ENCODE measurements at places on chromosomes 6 and 20. TPM values are rescaled to one million over a fixed set of nuclear protein-coding genes. Genes with fewer than 3 reads are reported as not detected.

DNA sequence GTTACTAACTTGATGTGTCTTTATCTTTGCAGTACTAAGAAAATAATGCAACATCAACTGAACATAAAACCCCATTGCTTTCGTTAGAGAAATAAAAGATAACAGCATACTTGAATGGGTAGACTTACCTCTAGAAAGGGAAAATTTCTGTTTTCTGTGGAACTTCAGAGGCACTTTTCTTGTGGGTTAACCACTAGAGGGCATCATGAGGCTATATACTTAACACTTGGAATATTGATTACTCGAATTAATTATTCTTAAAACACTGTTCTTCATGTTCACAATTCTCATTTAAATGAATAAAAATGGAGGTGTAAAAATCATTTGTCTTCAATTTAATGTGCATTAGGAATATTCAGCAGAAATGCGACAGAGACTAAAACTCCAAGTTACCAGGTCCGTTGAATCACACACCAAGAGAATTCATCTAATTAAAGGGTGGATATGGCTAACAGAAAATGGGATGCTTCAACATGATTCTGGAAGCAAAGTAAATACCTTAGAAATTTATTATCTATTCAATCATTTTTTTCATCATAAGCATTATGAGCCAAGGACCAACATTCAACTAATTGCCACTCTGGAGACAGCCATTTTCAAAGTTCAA is 330.8 kb upstream of the PREP start:
- DNase-seq, result no peak

The LGSN gene
- not detected for total RNA-seq

The DNAAF9 gene
- total RNA-seq, result 11.8 TPM

DNA sequence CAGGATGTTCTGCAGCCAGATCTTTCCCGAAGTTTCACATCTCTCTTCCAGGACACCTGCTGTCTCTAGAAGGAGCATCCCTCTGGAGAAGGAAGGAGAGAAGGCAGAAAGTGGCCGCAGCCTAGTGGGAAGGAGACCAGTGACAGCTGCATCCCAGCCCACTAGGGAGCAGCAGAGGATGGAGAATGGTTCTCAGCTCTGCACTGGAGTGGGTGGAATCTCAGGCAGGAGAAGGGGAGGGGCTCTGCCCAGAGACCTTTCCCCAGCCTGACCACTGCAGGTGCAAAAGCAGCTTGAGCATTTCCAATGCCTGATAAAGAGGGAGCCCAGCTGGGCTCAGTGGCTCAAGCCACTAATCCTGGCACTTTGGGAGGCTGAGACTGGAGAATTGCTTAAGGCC is 32.3 kb downstream of the NCR2 start:
- DNase-seq, result no peak

DNA sequence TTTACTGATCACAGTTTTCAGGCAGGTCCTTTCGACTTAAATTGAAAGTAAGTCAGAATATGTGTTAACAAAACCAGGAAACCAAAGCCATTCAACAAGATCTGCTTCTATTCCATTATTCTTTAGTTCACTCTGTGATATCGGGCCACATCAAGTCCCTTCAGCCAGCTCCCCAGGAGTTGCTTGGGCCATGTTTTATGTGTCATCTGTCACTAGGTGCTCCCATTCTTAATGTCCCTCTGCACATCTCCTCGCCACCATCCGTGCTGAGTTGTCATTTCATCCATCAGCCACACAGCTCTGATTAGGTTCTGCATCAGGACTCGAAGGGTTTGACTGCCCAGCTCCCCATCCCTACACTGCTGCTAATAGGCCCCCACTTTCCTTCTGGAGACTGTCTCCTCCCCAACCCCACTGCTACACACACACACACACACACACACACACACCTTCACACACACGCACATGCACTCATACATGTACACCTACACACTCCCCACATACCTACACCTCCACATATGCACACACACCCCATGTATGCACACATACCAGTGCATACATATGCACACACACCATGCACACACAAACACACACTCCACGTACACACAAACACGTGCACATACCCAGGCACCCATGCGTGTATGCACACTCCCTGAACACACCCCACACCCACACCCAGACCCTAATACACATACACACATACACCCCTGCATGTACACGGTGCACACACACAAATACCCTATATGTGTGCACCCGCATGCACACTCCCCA is 143.3 kb upstream of the GMDS start:
- DNase-seq, result no peak

DNA sequence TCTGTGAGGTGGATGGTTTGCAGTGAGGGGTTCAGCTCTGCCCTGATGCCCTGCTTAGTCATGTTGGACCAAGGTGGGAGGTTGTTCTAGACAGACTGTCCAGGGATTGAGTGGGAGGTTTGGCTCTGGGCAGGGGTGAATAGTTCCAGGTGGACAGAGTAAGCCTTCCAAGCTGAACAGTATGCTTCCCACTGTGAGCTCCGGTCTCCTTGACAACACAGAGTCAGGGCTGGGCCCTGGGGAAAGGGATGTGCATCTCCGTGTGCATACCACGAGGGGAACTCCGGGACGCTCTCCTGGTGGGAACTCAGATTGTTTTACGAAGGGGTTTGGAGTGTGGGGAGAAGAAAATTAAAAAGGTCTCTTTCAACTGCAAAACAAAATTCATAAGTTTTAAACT is 174.7 kb downstream of the DHX35 start:
- DNase-seq, result no peak

- DNase-seq, result no peak
Observed at GRCh38 chr6:37036146-37036545, 30.7 kb downstream of the FGD2 start.

DNA sequence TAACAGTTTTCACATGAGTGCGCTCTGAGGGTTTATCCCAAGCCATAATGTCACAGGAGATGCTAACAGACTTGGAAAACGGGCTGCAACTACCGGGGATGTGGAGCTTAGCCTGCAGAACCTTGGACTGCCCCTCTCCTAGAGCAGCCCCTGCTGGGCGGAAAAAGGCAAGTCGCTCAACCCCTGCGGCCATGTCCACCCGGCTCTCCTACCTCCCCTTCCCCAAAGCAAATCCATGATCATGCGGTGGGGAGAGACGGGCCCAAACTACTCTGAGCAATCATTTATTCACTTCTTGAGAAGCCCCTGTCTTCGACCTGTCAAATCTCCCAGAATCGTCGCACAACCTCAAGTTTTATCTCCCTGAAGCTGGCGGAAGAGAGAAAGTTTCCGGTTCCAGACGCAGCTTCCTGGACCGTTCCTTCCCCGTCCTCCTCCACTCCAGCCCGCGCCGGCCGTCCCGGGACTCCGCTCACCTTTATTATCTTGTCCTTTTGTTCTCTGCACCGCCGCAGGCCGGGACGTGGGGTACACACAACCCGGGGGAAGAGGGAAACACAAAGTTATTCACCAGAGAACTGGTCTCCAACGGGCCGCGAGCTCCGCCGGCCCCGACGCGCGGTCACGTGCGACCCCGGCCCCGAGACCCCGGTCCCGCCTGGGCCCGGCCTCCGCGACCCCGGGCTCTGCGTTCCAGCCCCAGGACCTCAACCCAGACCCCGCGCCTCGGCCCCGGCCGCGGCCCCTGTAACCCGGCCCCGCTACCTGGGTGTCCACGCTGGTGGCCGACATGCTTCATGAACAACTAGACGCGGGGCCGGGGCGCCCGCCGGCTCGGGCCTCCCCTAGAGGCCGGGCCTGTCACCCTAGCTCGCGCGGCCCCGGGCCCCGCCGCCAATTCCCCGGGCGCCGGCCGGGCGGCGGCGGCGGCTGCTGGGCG is 560 bp downstream of the YTHDF1 start:
- no peak for DNase-seq

DNA sequence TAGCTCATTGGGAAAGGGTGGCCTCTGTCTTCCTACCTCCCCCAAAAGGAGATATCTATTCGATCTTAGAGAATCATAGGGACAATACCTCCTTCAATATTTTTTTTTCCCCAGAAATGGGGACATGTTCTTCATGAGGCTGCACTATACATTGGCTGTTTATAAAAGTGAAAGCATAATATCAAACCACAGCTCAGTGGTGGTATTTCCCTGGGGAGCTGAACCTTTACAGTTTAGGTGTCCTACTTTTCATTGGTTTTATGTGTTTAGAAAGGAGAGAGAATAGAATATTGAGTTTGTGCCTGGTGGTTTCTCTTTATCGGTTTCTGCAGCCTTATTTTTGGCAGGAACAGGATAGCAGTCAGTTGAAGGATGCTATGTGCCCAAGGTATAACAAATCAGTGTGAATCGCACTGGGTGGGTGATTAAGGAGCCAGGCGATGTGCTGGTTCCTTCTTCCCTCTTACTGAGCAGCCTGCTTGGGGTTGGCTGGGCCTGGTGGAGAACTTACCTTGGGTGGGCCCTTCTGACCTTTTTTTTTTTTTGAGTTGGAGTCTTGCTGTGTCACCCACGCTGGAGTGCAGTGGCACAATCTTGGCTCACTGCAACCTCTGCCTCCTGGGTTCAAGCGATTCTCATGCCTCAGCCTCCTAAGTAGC is 25.2 kb downstream of the UST start:
- no peak for DNase-seq

The LRRN4 gene
- 71.2 TPM for total RNA-seq

- DNase-seq, result no peak
Observed at GRCh38 chr20:24445510-24446170, 23.8 kb upstream of the SYNDIG1 start.

GRCh38 chr6:163122365-163122764 is 292.2 kb upstream of the QKI start:
- DNase-seq, result no peak

DNA sequence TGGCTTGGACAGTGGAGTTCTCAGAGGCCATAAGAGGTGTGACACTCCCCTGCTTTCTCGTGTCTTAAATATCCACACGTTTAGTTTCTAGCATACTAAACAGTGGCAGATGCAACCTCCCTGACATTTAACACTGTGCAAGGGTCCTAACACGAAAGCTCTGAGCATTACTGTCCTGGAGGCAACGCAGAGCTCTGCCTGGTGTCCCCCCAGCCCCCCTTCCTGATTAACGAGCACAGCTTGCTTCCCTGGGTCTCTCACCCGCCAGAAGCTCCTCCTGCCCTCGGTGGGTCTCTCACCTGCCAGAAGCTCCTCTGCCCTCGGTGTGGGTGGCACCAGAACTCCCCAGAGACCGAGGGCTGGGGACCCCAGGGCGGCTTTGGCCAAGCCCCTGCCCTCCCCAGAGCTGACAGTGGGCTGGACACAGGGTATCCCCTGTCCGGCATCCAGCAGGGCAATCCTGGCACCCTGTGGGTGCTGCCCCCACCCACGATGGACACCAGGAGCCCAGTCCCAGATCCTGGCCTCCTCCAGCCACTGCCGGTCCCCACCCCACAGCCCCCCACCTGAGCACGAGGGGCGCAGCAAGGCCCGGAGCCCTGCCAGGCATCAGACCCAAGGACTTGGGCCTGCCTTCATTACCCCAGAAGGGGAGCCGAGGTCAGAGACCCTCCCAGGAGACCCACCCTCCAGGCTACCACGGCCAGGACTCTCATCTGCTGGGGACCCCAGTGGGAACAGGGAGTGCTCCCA is 12.4 kb upstream of the KCNQ2 start:
- no peak for DNase-seq

DNA sequence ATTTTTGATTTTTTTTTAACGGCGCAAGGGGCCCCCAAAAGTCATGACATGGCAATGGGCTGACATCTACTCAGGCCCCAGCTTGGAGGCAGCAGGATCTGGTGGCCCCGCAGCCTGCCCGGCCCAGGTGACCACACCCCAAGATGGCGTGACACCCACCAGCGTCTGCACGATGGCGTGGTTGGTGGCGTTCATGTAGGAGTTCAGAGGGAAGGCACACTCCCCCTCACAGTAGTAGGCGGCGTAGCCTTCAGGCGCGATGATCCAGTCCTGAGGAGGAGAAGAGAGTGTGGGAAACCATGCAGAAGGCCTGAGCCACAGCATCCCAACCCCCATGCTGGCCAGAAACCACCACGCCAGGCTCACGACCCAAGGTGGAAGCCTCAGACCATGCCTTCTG is 93.4 kb downstream of the BMP7 start:
- DNase-seq, result no peak

DNA sequence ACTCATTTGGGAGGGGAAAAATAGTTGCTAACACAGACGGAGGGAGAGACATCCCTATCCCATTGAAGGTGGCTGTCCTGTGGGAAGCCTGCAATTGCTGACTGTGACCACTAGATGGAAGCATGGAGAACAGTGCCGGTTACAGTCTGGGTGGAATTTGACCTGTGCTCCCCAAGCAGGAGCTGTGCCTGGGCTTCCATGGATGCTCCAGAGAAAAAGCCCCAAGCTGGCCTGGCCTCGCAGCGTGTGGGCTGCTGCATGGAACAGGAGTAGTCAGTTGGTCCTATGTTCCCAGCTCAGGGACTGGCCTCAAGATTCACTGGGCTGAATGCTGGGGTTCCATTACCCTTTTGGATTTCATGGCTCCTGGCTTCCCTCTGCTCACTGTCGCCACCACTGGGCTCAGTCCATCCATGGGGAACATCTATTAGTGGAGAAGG is 116.3 kb upstream of the CHD6 start:
- DNase-seq, result no peak

- no peak for DNase-seq
Observed at GRCh38 chr6:11423072-11423471, 114.5 kb upstream of the TMEM170B start.

GRCh38 chr20:58634521-58635278 is 16.4 kb upstream of the STX16 start:
- DNase-seq, result no peak

DNA sequence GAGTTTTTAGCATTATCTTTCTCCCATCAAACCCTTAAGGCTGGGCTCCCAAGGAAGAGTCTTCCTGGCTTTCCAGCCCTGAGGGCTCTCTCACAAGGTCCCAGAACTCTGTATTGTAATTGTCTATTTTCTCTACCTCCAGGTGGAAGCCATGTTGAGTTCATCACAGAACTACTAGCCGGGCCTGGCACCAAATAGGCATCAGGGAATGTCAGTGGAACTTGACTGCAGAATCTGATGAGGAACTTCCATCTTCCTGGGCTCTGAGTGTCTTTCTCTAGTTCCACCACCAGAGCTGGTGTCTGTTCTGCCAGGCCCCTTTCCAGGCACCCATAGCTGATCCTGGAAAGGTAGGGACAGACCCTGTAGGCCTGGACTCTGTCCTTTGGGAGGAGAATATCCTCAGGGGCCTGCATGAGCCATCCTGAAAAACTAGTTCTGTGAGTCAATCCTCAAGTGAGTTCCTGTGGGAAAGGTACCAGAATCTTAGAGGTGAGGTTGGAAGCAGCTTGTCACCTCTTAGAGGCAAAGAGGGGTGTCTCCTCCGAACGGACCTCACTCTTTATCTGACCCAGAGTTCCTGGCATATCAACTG is 11.1 kb upstream of the TOP1 start:
- no peak for DNase-seq

DNA sequence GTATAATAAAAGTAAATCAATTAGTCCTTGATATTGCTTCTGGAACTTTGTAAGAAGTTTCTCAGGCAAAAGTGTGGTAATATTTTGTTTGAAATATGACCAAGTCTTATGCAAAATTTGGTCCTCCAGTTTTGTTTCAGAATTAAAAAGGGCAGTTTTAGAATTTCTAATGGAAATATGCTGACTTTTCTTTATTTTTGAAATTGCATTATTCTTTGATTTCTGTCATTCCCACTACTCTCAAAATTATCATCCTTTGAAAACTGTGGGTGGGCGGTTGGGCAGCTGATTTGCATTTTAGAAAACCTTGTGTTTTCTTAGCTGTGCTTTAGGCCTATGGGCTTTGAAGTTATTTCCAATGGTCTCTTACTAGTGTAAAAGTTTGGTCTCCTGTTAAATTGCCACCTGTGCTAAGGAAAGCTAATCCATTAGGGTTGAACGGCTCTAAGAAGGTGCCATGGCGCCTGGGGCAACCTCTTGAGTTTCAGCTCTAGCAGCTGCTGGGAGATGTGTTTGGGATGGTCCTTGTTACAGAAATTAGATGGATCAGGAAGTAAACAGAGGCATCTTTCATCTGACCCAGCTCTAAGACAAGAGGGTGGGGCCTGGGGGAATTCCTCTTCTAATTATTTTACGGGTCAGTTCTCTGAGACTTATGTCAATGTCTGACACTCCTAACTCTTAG is 880.8 kb upstream of the SLC35B3 start:
- DNase-seq, result no peak
